HCT116 (cell line): ENCODE measurements at places on chromosomes 3 and 15.

DNA sequence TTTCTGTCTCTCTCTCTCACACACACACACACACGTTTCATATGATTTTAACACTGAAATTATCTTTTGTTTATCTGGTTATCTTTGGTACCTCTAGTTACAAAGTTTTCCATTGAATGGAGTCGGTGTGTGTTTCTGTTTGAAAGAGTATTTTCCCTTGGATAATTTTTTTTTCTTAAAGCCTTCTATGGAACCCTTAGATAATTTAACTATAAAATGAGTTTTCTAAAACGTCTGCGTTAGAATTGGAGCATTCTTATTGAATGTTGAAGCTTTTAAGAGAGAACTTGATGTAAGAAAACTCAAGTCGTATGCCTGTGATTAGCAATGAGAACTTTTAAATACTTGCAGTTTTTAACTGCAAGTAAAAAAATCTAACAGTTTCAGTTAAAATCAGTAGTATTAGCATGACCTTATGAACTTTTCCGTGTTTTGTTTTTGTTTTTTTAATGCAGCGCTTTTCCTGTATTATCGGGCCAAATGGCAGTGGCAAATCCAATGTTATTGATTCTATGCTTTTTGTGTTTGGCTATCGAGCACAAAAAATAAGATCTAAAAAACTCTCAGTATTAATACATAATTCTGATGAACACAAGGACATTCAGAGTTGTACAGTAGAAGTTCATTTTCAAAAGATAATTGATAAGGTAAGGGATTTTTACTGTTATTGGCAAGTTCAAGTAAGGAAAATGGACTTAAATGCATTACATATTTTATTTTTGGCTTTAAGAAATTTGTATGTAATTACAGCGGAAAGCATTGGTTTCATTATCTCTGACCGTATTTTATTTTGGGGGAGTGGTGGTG, 3.0 kb downstream of the SMC4 start:
- no peak for DNase-seq

DNA sequence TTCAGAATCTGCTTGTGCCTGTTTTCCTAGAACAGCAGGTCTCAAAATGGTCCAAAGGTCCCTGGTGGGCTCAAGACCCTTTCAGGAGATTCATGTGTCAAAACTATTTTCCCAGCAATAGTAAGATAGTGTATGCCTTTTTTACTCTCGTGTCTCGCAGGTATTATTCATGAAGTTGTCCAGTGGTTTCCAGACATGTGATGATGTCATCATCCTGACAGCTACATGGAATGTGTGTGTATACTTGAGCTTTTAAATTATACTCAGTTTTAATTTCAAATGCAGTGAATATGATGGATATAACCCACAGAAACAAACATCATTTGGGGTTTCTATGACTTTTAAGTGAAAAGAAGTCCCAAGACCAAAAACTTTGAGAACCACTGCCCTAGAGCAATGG, 288.6 kb downstream of the NTRK3 start:
- DNase-seq = no peak

GRCh38 chr3:149247929-149248691, 26.5 kb upstream of the CP start:
- no peak for DNase-seq

DNA sequence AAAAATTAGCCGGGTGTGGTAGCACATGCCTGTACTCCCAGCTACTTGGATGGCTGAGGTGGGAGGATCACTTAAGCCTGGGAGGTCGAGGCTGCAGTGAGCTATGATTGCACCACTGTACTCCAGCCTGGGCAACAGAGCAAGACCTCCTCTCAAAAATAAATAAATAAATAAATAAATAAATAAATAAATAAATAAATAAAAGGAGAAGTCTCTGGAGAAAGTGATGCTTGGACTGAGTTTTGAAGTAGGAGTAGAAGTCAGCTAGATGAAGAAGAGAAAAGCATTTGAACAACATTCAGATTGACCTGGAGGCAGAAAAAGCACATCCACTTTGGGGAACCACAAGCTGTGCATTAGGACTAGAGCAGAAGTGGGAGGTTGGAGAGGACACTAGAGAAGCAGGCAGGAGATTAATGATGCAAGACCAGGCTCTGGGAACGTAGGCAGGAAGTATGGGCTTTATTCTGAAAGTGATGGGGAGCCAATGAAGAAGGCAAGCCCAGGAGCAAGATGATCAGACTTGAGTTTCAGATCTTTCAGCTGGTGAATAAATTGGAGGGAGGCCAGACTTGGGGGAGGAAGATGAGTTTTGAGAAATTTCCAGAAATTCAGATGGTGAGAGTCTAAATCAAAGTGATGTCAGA, 48.7 kb downstream of the KLHL6 start:
- no peak for DNase-seq

GRCh38 chr3:71281280-71281679, 302.2 kb downstream of the FOXP1 start:
- DNase-seq = no peak

- DNase-seq = no peak
These were observed 5.4 kb upstream of the CGNL1 start for GRCh38 chr15:57370929-57371328.
